IMR-90 (cell line): ENCODE measurements at places on chromosomes 11 and 22.

DNA sequence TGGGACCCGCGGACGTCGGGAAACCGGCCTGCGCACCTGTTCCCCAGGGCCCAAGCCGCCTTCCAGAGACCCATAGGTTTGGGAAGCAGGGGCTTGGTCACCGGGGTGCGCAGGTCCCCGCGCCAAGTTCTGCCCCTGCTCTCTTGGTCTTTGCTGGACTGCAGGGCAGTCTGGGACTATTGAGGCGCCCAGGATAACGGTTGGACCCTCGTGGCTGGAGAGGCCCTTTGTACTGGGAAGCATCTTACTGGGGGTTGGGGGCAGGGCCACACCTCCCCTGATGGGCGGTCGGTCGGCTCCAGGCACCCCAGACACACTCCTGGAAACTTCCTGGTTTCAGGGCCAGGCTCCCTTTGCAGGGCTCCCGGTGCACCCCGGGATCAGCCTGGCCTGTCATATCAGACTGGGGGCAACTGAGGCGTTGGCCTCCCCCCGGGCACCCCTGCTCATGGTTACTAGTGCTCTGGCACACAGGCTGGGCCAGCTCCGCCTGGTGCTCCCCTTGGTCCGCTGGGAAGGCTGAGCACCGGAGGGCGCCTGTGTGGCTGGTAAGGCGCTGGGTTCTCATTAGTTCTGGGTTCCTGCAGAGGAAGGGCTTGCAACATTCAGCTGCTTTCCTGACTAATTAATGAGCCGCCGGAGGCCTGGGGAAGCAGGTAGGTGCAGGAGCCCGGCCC is 1250.5 kb downstream of the BRD1 start:
- no peak for DNase-seq

- no peak for DNase-seq
Observed at GRCh38 chr22:37740455-37741311, 43.8 kb downstream of the TRIOBP start.

DNA sequence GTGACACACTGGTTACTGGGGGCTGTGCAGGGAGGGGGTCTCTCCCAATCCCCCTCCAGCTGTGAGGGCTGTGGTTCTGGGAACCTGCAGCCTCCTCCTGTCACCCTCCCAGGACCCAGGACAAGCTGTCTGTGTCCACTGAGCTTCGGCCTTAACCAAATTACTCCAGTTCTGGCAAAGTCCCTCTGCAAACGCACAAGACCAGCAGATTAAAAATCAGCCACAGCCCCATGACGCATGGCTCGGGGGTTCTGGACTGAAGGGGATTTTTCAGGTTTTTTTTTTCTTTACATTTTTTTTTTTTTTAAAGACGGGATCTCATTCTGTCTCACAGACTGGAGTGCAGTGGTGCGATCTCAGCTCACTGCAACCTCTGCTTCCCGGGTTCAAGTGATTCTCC is 32.2 kb upstream of the A4GALT start:
- no peak for DNase-seq

GRCh38 chr11:85867751-85868150 is 12.6 kb downstream of the CCDC83 start:
- peak; percentile 57 for DNase-seq

GRCh38 chr22:24181996-24182899 is 961 bp downstream of the SUSD2 start:
- DNase-seq = no peak

- peak; percentile 66 for DNase-seq
Observed at GRCh38 chr11:110473706-110474105, 44.0 kb downstream of the FDX1 start.

DNA sequence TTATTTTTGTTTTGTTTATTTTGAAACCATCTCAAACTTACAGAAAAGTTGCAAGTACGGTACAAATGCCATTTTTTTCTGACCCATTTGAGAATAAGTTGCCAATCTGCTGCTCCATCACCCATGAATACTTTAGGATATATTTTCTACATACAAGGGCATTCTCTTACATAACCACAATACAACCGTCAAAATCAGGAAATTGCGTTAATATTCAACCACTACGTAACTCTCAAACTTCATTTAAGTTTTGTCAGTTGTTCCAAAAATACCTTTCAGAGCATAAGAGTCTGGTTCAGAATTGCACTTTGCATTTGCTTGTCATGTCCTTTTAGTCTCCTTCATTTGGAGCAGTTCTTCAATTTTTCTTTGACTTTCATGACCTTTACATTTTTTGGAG is 194.3 kb upstream of the BDNF start:
- DNase-seq = no peak

DNA sequence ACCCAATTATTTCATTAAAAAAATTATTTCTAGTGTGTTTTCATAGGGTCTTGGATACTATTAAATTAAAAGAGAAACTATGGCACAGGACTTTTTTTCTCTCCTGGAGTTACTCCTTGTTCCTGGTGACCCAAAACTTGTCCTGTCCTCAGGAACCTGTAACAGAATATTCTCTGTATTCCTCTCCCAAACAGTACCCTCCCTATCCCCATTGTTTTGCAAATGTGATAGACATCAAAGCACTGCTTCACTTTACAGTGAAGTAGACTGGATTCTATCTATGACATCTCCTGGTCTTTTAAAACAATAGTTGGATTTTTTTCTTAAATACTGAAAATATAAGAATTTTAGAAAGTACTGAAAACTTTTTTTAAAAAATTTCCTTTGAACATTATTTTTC is 37.2 kb downstream of the FAR1 start:
- DNase-seq = no peak

DNA sequence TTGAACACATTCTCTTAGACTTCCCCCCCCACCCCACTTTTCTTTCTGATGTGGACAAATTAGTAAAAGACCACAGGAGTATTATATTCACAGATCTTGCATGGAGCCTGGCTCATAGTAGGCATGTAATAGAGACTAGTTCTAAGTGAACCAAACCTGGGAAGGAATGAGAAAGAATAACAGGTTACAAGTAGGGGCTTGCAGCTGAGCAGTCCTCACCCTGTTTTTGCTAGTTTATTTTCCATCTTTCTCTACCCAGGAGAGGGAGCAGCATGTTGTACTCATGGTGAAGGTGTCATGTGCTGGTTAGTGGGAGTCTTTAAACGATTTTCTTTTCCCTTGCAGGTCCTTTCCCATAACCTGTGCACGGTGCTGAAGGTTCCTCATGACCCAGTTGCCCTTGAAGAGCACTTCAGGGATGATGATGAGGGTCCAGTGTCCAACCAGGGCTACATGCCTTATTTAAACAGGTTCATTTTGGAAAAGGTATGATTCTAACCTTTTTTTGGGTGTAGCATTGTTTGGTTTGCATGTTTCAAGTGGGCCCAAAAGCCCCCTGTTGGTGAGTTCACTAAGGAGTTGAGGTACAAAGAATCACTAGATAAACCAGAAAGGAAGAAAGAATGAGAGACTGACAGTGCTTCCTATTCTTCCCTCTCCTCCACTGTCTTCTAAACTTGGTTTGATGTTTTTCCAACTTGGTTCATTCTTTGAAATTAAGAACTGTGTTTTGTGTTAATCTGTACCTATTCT is 30.1 kb downstream of the SWAP70 start:
- no peak for DNase-seq

DNA sequence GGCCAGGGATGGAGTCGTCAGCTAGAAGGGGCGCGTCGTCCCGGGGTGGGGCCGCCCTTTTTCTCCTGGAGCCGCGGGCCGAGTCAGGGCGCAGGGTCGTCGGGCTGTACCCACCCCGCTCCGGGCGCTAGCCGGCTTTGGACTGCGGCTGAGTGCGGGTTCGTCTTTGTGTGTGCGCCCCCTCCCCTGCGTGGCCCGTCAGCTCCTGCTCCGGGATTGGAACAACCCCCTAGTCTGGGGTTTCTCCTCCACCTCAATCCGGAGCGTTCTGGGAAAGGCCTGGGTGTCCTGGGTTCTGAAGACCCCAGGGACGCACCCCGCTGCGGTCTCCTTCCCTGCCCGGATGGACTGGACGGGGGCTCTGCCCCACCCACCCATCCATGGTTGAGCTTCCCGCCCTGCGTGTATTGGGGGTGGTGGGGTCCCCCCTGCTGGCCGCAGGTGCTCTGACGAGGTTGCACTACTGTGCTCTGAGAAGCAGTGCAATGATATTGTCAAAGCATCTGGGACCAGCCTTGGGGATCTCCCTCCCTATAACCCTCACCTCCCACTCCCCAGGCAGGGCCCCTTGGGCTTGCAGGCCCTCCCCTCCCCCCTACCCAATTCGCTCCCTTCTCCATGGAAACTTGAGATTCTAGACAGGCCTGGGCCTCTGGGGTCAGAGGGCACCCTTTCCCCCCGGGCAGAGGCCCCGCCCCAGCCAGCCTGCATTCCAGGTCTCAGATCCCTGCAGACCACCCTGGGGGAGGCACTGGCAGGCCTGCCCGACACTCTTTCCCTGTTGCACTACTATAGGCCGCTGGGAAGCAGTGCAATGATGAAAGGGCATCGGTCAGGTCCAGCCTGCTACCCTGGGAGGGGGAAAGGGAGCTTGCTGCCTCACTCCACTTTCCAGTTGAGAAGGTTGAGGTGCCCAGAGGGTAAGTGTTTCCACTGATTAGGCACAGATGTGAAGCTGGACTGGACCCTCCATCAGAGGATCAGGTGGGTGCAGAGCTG is 10.7 kb downstream of the SDF2L1 start:
- DNase-seq = no peak

- DNase-seq = peak; percentile 66
Observed at GRCh38 chr22:28904211-28904896, 21.0 kb downstream of the ZNRF3 start.

DNA sequence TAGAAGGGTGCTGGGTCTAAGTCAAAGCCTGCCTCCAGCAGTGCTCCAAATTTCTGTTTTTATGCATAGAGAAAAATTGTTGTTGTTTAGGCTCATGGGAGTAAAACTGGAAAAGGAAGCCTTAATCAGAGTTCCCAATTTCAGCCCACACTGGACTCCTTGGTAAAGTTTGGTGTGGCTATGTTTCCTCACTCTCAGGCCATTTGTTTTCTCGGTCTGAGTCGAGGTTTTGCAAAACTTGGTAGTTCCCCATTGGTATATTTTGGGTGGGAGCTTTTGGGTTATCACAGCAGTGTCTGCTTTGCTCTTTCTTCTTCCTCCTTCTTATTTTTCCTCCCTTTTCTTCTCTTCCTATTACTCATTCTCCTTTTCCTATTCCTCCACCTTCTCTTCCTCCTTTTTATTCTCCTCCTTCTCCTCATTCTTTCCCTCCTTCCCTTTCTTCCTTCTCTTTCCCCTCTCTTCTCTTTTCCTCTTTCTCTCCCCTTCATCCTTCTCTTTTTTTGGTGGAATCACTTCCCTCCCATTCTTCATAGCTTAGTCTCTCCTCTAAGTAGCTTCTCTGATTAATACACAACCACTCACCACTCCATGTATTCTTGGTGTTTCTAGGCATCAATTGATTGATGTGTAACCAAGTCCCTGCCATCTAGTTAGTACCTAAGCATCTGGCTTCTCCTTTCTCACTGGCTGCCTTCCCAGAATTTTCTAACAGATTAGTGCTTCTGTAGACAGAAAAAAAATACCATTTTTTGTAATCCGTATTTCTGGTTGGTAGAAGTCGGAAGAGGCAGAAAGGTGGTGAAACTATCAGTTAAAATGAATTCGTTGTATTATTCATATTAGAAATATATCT is 10.1 kb downstream of the SLC5A1 start:
- no peak for DNase-seq

- no peak for DNase-seq
Observed at GRCh38 chr11:119222891-119223290, 16.8 kb downstream of the CBL start.

DNA sequence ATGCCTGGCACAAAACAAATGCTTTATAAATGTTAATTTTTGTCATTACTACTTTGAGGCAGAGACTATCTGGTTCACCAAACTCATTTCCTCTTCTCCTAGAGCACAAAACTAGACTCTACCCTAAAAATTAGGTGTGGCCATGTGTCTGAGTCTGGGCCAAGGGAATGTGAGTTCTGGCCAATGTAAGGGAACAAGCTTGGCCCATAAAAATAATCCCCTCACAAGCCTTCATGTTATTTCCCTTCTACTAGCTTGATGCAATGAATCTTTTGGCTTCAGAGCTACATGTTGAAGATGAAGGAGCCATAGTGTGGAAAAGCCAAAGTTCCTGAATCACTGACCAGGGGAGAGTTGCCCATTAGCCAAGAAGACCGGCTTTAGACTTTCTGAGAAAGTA is 406.5 kb upstream of the CCDC90B start:
- DNase-seq = no peak

GRCh38 chr22:24437741-24438328 is 10.4 kb downstream of the ADORA2A start:
- no peak for DNase-seq

GRCh38 chr11:76265771-76266241 is 59.5 kb upstream of the WNT11 start:
- DNase-seq = no peak

- no peak for DNase-seq
Observed at GRCh38 chr11:103944251-103944940, 92.0 kb upstream of the DDI1 start.

- DNase-seq = no peak
Observed at GRCh38 chr11:1057806-1058205, 16.9 kb upstream of the MUC2 start.

DNA sequence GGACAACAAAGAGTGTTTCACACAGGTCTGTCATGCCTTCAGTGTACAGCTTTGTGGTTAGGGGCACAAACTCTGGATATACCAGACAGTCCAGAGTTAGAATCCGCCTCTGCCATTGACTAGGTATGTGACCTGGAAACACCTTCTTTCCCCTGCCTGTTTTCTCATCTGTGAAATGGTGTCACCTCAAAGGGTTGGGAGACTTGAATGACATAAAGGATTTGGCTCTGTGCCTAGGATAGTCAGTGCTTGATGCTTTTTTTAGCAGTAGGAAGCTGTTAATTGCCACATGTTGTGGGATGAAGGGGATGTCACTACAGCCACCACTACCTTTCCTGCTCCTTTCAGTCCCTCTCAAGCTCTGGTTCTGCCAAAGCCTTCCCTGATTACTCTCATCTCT is 17.4 kb upstream of the LRRC55 start:
- DNase-seq = no peak

GRCh38 chr22:19962909-19963806 is 21.5 kb upstream of the TXNRD2 start:
- peak; percentile 58 for DNase-seq
